ENCODE measurements at places on chromosomes 12 and 14. TPM values are rescaled to one million over a fixed set of nuclear protein-coding genes. Genes with fewer than 3 reads are reported as not detected.

GRCh38 chr12:90653040-90653439 lies 301.9 kb downstream of the CCER1 start:
- H3K27me3 ChIP-seq, result no peaks in the 10 kb centered on the region
- H3K4me3 ChIP-seq, result no peak overlapping the region
- no peak overlapping the region for H3K27ac ChIP-seq
- H3K4me1 ChIP-seq, result no peaks in the 10 kb centered on the region

- no peak overlapping the region for H3K4me3 ChIP-seq
- H3K36me3 ChIP-seq, result no peaks in the 10 kb centered on the region
- peaks cover 61% of the 10 kb centered on the region for H3K4me1 ChIP-seq
- H3K27me3 ChIP-seq, result no peaks in the 10 kb centered on the region
- DNase-seq, result no peak
- H3K27ac ChIP-seq, result no peak overlapping the region
Measured at GRCh38 chr14:91875525-91876286, 8.4 kb upstream of the TC2N start.

DNA sequence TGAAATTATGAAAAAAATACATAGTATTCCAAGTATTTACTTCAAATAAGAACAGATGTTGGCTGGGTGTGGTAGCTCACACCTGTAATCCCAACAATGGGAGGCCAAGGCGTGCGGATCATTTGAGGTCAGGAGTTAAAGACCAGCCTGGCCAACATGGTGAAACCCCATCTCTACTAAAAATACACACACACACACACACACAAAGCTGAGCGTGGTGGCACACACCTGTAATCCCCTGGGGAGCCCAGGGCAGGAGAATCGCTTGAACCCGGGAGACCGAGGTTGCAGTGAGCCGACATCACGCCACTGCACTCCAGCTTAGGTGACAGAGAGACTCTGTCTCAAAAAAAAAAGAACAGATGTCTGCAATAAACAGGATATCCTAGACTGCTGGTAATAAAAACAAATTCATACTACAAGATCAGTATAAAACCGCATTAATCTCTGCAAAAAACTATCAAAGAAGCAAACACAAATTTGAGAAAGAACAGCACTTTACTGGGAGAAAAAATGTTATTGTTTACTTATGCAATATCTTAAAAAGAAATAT lies 23.8 kb downstream of the EEA1 start:
- peaks cover 22% of the 10 kb centered on the region for H3K4me1 ChIP-seq
- no peaks in the 10 kb centered on the region for H3K27me3 ChIP-seq
- peaks cover 2% of the 10 kb centered on the region for H3K36me3 ChIP-seq
- H3K27ac ChIP-seq, result no peak overlapping the region
- no peak overlapping the region for H3K4me3 ChIP-seq

- no peaks in the 10 kb centered on the region for H3K36me3 ChIP-seq
- H3K4me1 ChIP-seq, result no peaks in the 10 kb centered on the region
- H3K4me3 ChIP-seq, result no peak overlapping the region
Measured at GRCh38 chr12:15834575-15834974, 45.4 kb upstream of the EPS8 start.

- no peak for DNase-seq
- H3K27me3 ChIP-seq, result no peaks in the 10 kb centered on the region
- no peak overlapping the region for H3K27ac ChIP-seq
- H3K4me1 ChIP-seq, result no peaks in the 10 kb centered on the region
- no peaks in the 10 kb centered on the region for H3K36me3 ChIP-seq
Measured at GRCh38 chr12:33486058-33486457, 46.4 kb upstream of the SYT10 start.

- no peak overlapping the region for H3K4me3 ChIP-seq
- no peak for DNase-seq
- H3K27me3 ChIP-seq, result no peaks in the 10 kb centered on the region
- H3K36me3 ChIP-seq, result no peaks in the 10 kb centered on the region
Measured at GRCh38 chr14:44168566-44168965, 338.5 kb downstream of the FSCB start.

The EIF2B2 gene
- 61.9 TPM for total RNA-seq

The CAPZA3 gene
- total RNA-seq, result not detected

The GPHN gene
- total RNA-seq, result 19.5 TPM

The TAS2R8 gene
- not detected for total RNA-seq

The HSPB8 gene
- total RNA-seq, result not detected
